ENCODE measurements at places on chromosomes 3 and 15.

GRCh38 chr15:66866656-66867055 is 164.6 kb downstream of the SMAD6 start:
- DNase-seq: no peak

- DNase-seq: no peak
These were observed 279.6 kb upstream of the CTDSPL start for GRCh38 chr3:37582086-37582485.

DNA sequence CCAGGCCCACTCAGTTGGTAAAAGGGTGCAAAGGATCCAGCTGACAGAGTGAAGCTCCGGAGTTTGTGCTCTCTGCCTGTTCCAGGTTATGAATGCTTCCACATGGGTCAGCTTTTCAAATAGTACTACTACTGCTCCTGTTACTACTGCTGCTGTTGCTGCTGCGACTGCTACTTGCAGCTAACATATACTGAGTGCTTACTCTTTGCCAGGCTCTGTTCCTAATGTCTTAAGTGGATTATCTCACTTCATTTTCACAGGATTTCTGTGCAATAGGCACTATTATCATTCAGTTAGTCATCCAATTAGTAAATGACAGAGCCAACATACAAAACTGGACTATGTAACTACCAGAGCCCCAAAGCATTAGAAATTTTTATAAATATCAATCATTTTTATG is 106.5 kb downstream of the IQCH start:
- DNase-seq: no peak

DNA sequence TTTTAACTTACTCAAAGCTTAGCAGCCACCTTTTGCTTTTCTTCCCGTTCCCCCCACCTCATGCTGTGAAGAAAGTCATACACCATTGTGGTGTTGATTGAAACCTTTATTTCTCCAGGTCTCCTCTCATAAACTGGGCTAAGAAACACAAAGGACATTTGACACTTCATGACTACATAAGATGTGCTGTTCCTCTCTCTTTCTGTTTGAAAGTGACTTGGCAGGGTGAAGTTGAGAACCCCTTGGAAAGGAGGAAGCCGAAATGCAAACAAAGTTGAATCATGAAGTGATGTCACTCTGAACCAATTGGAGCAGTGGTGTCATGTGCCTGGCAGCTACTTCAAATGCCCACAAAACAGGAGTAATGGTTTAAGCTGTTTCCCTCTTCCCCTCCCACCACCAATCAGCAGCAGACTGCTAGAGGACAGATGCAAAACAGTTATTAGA is 174.7 kb downstream of the IGF1R start:
- DNase-seq: peak; percentile 90
